Activated CD8-positive, alpha-beta memory T cell treated with anti-CD3 and anti-CD28 coated beads, Interleukin-2, amount 10 ng/mL, durations not matched to agents 7 days and 5 days (primary cell): ENCODE measurements at places on chromosomes 7 and 10. TPM values are rescaled to one million over a fixed set of nuclear protein-coding genes. Genes with fewer than 3 reads are reported as not detected.

GBX1 gene
- not detected for total RNA-seq

- no peak overlapping the region for H3K4me3 ChIP-seq
- DNase-seq, result no peak
- H3K27me3 ChIP-seq, result no peaks in the 10 kb centered on the region
- H3K36me3 ChIP-seq, result peaks cover 6% of the 10 kb centered on the region
These were observed 25.9 kb downstream of the TRDMT1 start for GRCh38 chr10:17175551-17175950.

TSPAN12 gene
- total RNA-seq, result not detected

GRCh38 chr7:41039981-41040380 is 662.9 kb downstream of the INHBA start:
- DNase-seq, result no peak
- no peaks in the 10 kb centered on the region for H3K4me1 ChIP-seq
- H3K27ac ChIP-seq, result no peak overlapping the region
- no peaks in the 10 kb centered on the region for H3K27me3 ChIP-seq
- no peaks in the 10 kb centered on the region for H3K36me3 ChIP-seq

SOSTDC1 gene
- total RNA-seq, result not detected

DNA sequence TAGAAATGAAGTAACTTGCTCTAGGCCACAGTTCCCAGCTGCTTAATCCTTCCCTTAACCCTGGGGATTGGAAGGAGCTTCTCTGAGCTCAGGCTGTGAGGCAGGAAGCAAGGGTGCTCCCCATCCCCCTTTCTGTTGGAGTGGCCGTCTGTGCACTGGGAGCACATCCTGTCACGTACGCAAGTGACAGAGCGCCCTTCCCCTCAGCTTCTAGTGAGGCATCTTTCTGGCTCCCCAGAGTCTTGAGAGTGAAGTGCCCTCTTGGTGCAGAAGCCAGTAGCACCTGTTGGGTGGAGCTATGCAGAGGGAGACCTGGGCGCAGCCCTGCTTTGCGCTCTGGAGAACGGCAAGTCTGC is 47.8 kb downstream of the SHH start:
- H3K27me3 ChIP-seq, result no peaks in the 10 kb centered on the region
- peak overlapping the region; percentile 54 for H3K4me3 ChIP-seq
